ENCODE measurements at places on chromosomes 4 and X.

GRCh38 chr4:139392797-139393196 lies 61.1 kb upstream of the RAB33B start:
- DNase-seq = no peak

DNA sequence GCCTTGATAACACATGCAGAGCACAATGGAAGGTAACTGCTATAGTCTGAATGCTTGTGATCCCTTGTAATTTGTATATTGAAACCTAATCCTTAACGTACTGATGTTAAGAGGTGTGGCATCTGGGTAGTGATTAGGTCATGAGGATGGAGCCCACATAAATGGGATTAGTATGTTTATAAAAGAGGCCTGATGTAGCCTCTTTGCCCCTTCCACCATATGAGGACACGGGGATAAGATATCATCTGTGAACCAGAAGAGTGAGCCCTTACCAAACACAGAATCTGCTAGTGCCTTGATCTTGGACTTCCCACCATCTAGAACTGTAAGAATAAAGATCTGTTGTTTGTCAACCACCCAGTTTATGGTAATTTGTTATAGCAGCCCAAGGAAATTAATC lies 1074.2 kb upstream of the INTU start:
- DNase-seq = peak; percentile 52

DNA sequence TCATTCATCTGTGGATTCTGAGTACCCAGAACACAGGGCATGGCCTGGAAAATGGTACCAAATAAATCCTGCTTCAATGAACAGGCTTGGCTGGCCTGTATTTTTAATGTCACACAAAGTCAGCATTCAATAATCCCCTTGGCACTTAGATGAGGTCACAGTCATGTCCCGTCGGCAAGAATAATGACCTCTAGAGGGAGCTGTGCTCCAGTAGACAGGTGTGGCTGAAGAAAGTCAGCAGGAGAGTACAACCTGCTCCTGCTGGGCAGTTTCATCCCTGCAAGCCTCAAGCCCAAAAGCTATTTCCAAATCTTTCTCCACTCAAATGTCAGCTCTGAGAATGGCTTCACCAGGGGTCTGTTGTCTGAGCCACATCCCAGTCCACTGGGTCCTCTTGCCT lies 404.0 kb upstream of the F9 start:
- peak; percentile 77 for DNase-seq

DNA sequence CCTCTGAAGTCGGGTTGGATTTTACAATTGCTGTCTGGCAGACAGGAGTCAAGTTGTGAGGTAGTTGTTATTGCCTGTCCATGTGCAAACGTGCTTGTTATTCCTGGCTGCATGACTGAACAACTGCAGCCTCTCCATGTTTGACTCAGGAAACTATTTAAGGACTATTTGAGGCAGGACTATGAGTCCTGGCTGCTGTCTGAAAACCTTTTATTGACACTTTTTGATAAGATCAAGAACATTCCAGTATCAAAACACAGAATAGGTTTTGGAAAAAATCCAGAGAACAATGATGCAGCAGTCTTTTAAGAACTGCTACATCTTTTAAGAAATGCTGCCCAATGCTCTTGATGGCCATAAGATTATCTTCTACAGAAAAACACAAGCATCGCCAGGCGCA lies 10.0 kb upstream of the SPRY1 start:
- no peak for DNase-seq

DNA sequence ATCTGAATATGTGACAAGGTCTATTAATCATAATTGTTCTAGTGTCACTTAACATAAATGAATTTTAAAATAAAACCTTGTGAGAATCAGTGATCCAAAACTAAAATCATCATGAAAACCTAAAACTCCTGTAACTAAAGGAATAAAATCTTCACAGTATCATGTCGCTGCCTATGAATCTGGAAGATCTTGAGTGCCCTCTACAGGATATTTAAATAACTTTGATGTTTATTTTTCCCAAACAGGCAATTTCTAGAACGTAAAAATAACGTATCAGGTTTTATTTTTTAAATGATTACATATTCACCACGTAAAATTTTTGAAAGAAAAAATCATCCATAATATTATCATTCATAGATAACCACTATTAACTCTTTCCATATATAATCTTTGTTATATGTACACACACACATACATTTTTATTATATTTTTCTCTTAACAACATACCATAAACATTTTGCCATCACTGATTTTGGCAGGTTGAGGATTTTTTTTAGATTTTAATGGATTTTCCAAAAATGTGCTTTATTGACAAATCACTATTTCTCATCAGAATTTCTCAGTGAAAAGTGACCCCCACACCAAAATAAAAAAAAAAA lies 79.6 kb downstream of the COMMD8 start:
- DNase-seq = peak; percentile 75

GRCh38 chr4:11488657-11489452 lies 60.2 kb upstream of the HS3ST1 start:
- peak; percentile 31 for DNase-seq

GRCh38 chrX:30275498-30275897 lies 28.6 kb downstream of the MAGEB1 start:
- peak; percentile 44 for DNase-seq

DNA sequence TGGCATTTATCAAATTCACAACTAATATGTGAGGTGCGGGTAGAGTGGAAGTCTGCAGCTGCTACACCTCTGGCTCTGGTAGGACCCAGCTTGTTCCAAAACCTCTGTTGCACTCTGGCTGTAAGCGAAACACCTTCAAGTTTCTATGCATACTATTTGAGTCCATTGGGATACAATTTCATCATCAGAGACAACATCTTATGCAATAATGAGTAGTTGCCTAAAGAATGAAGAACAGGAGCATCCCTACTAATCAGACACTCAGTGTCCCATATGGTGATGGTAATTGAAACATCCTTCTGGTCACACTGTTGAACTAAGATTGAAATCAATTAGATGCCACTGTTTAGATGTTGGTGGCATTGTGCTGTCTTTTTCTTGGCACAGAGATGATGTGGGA lies 178.4 kb downstream of the MGST2 start:
- no peak for DNase-seq

DNA sequence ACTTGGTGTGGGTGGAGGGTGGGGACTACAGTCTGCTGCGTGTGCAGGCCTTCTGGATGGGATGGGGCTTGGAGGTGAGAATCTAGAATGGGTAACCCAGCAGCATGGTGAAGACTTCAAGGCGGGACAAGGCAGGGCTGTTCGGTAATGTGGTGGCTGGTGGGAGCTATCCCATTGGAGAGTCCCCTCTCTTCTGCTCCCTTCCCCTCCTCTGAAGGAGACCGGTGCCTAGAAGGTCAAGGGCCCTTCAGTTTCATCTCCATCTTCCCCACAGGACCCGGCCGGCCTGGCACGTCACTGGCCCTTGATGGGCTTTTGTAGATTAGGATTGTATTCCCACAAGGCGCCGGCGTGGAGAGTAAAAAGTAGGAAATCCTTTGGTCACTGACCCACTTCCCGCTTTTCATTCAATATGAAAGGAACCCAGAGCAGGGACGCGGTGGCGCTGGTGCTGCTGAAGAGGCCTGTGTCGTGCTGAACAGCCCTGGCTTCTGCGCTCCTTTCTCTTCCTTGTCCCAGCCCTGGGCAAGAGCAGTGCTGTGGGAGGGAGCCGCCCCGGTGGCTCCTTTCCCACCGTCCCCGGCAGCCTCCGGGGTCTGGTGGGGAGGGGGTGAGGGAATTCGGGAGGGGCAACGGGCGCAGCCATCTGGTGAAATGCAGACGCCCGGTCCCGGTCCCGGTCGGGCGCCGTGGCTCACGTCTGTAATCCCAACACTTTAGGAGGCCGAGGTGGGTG lies 7.3 kb upstream of the HMGB3 start:
- DNase-seq = no peak

- no peak for DNase-seq
Observed at GRCh38 chrX:31420711-31421151, 348.9 kb upstream of the FTHL17 start.

GRCh38 chr4:110354460-110354859 lies 121.5 kb upstream of the ENPEP start:
- peak; percentile 8 for DNase-seq
